ENCODE measurements at places on chromosomes 13 and 19. TPM values are rescaled to one million over a fixed set of nuclear protein-coding genes. Genes with fewer than 3 reads are reported as not detected.

GRCh38 chr13:99741960-99742359 lies 229.6 kb downstream of the ZIC5 start:
- DNase-seq = no peak
- H3K36me3 ChIP-seq = no peaks in the 10 kb centered on the region
- H3K4me3 ChIP-seq = no peak overlapping the region

DNA sequence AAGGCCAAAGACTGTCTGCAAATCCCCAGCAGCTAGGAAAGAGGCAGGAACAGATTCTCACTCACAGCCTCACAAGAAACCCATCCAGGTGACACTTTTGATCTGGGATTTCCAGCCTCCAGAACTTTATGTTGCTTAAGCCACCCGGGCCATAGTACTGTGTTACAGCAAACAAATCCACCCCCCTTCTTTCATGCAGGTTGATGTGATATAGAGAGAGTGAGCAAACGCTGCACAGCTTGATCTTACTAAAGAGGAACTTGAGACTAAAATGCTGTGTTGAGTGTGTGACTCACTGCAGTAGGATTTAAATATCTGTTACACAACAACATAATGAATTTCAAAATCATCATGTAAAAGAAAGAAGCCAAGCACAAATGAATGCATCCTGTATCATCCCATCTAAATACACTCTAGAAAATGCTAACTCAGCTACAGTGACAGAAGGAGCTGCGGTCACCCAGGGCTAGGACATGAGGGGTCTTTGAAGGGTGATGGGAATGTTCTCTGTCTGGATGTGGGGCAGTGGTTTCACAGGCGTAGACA lies 32.2 kb downstream of the RCBTB2 start:
- H3K27ac ChIP-seq = no peak overlapping the region
- H3K27me3 ChIP-seq = no peaks in the 10 kb centered on the region
- peaks cover 30% of the 10 kb centered on the region for H3K4me1 ChIP-seq
- peak; percentile 52 for DNase-seq

GRCh38 chr13:108283110-108283509 lies 13.6 kb downstream of the TNFSF13B start:
- no peak overlapping the region for H3K4me3 ChIP-seq
- no peak for DNase-seq
- H3K27ac ChIP-seq = no peak overlapping the region
- no peaks in the 10 kb centered on the region for H3K27me3 ChIP-seq
- peaks cover 1% of the 10 kb centered on the region for H3K36me3 ChIP-seq
- no peaks in the 10 kb centered on the region for H3K4me1 ChIP-seq

DNA sequence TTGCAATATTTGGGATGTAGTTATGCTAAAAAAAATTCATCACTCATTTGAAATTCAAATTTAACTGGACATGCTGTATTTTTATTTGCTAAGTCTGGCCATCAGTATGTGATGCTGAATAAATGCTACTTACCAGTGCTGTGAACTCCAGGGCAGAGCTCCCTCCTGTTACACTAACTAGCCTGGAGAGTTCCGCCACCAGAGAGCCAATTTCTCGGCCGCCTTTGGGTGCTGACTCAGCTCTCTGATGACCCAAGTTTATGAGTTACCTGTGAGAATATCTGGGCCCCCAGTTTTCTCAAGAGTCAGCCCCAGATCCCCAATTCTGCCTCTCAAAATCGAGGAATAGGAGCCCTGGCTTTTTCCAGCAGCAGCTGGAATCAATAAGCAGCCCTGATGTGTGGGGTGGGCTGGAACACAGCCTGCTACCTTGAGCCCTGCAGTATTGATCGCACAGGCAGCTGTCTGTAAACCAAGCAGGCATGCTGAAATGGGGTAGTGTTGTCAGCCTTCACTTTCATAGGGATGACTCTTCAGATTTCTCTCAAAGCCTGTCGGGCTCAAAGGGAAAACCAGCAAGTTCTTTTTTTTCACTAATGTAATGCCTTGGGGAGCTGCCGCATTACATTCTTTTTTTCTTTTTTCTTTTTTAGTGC lies 113.7 kb downstream of the DNAJC15 start:
- H3K36me3 ChIP-seq = no peaks in the 10 kb centered on the region
- no peaks in the 10 kb centered on the region for H3K4me1 ChIP-seq
- no peak overlapping the region for H3K27ac ChIP-seq
- H3K4me3 ChIP-seq = no peak overlapping the region
- no peak for DNase-seq
- H3K27me3 ChIP-seq = no peaks in the 10 kb centered on the region

- no peaks in the 10 kb centered on the region for H3K27me3 ChIP-seq
- no peak overlapping the region for H3K4me3 ChIP-seq
- no peak overlapping the region for H3K27ac ChIP-seq
- peaks cover 12% of the 10 kb centered on the region for H3K4me1 ChIP-seq
Measured at GRCh38 chr19:18596752-18597157, 8.2 kb downstream of the REX1BD start.

GRCh38 chr19:14482172-14482941 lies 7.2 kb upstream of the PTGER1 start:
- no peaks in the 10 kb centered on the region for H3K27me3 ChIP-seq
- no peak overlapping the region for H3K4me3 ChIP-seq
- no peak overlapping the region for H3K27ac ChIP-seq
- DNase-seq = no peak
- no peaks in the 10 kb centered on the region for H3K36me3 ChIP-seq
- H3K4me1 ChIP-seq = peaks cover 9% of the 10 kb centered on the region

GRCh38 chr13:113040597-113041292 lies 64.8 kb upstream of the F7 start:
- no peaks in the 10 kb centered on the region for H3K27me3 ChIP-seq
- H3K4me1 ChIP-seq = no peaks in the 10 kb centered on the region
- H3K36me3 ChIP-seq = no peaks in the 10 kb centered on the region
- no peak overlapping the region for H3K27ac ChIP-seq
- DNase-seq = no peak

DNA sequence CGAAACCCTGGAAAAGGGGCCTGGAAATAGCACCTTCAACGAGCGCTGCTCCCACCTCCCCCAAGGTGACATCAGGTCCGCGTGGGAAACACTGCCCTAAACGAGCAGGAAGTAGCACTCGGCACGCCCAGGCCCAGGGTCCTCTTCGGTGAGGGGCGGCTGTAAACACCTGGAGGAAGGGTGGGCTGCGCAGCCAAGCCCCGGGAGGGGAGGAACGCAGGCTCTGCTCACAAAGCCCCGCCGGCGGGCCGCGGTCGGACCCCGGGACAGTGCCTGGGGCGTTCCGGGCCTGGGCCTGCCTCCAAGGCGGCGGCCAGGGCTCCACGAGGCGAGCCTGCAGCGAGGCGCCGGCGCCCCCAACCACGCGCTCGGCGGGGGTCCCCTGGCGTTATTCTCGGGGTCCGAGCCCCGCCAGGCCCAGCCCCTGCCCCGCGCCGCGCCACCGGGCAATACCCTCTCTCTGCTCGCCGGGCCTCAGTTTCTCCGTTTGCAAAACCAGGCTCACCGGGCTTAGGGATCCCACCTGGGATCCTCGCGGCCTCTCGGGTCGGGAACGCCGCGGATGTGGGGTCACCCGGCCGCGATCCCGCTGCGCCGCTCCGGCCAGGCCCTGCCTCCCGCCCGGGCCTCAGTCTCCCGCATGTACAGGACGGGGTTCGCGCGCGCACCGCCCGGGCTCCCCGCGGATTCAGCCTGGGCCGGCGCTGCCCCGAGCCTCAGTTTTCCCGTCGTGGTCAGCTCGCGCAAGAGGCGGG lies 630 bp downstream of the RNF126 start:
- H3K4me3 ChIP-seq = peak overlapping the region; percentile 82
- H3K4me1 ChIP-seq = peaks cover 33% of the 10 kb centered on the region
- no peaks in the 10 kb centered on the region for H3K36me3 ChIP-seq

GRCh38 chr13:104114101-104114500 lies 1047.9 kb upstream of the SLC10A2 start:
- H3K36me3 ChIP-seq = no peaks in the 10 kb centered on the region
- DNase-seq = no peak
- H3K27me3 ChIP-seq = no peaks in the 10 kb centered on the region
- no peak overlapping the region for H3K4me3 ChIP-seq
- H3K27ac ChIP-seq = no peak overlapping the region
- H3K4me1 ChIP-seq = no peaks in the 10 kb centered on the region

DNA sequence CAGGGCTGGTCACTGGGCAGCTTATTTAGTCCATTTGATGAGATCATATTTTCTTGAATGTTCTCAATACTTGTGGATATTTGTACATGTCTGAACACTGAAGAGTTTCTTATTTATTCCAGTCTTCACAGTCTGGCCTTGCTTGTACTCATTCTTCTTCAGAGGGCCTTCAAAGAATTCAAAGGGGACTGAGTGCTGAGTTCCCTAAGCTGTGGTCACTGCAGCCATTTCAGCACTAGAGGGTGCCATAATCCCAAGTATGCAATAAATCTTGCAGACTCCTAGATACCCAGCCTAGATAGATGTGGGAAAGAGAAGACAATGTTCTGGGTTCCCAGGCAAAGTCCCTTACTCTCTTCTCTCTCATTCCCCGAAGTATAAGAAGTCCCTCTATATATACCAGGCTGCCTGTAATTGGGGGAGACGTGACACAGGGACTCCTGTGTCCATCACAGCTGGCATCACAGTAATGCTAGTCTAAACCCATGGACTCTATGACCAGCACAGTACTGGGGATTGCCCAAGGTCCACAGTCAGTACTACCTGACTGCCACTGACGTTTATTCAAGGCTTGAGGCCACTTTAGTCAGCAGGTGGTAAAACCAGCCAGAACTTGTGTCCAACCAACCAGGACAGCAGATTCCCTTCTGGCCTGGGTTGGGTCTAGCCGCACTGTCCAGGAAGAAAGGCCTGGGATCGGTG lies 8.9 kb upstream of the VN1R1 start:
- no peak overlapping the region for H3K4me3 ChIP-seq
- no peaks in the 10 kb centered on the region for H3K4me1 ChIP-seq
- no peaks in the 10 kb centered on the region for H3K27me3 ChIP-seq
- peak; percentile 40 for DNase-seq

- H3K27ac ChIP-seq = peak within 1 kb of the TSS; percentile 98
- peaks cover 21% of the 10 kb centered on the region for H3K36me3 ChIP-seq
- peak; percentile 81 for DNase-seq
- H3K27me3 ChIP-seq = no peaks in the 10 kb centered on the region
- peaks cover 72% of the 10 kb centered on the region for H3K4me1 ChIP-seq
Measured at GRCh38 chr19:49677231-49677900, at the start of gene PRMT1. Gene PRMT1, plus strand, starts transcription at chr19:49677271. Its CDS starts 10 bp downstream, at chr19:49677281.

GRCh38 chr19:4638317-4638716 lies 999 bp upstream of the TNFAIP8L1 start:
- H3K27me3 ChIP-seq = no peaks in the 10 kb centered on the region
- peak overlapping the region; percentile 50 for H3K4me3 ChIP-seq
- peak; percentile 38 for DNase-seq
- peaks cover 76% of the 10 kb centered on the region for H3K4me1 ChIP-seq
- H3K27ac ChIP-seq = peak overlapping the region; percentile 88
- no peaks in the 10 kb centered on the region for H3K36me3 ChIP-seq

DNA sequence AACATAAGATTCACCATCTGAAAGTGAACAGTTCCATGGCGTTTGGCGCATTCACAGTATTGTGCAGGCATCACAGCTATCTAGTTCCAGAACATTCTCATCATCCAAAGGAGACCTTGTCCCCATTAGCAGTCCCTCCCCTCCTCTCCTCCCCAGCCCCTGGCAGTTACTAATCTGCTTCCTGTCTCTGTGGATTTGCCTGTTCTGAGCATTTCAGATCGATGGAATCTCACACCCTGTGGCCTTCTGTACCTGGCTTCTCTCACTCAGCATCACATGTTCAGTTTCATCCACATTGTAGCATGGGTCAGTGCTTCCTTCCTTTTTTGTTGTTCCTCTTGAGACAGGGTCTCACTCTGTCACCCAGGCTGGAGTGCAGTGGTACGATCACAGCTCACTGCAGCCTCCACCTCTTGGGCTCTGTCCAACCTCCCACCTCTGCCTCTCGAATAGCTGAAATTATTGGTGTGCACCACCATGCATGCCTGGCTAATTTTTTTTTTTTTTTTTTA lies 34.6 kb downstream of the CRTC1 start:
- H3K36me3 ChIP-seq = no peaks in the 10 kb centered on the region
- H3K27ac ChIP-seq = no peak overlapping the region
- H3K4me3 ChIP-seq = no peak overlapping the region

- no peaks in the 10 kb centered on the region for H3K36me3 ChIP-seq
- no peaks in the 10 kb centered on the region for H3K27me3 ChIP-seq
- H3K4me3 ChIP-seq = no peak overlapping the region
- DNase-seq = no peak
- H3K27ac ChIP-seq = no peak overlapping the region
Measured at GRCh38 chr13:64718116-64718515, 2512.0 kb downstream of the PCDH9 start.

DNA sequence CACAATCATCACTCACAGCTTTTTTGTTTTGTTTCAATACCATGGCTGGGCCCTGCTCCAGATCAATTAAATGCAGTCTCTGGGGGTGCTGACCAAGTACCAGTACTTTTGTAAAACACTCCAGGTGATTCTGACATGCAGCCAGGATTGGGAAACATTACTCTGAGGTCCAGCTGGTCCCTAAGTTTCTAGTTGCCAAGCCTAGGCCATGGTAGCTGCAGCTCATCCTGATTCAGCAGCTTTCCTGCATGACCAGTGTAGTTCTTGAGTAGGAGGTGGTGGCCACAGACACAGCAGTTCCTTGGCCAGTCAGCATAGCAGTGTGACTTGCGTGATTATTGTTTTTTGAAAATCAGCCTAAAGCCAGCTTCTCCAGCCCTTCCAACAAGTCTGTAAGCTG lies 859.1 kb downstream of the DIAPH3 start:
- no peaks in the 10 kb centered on the region for H3K4me1 ChIP-seq
- H3K27me3 ChIP-seq = no peaks in the 10 kb centered on the region
- no peak overlapping the region for H3K4me3 ChIP-seq
- no peak overlapping the region for H3K27ac ChIP-seq
- no peaks in the 10 kb centered on the region for H3K36me3 ChIP-seq

DNA sequence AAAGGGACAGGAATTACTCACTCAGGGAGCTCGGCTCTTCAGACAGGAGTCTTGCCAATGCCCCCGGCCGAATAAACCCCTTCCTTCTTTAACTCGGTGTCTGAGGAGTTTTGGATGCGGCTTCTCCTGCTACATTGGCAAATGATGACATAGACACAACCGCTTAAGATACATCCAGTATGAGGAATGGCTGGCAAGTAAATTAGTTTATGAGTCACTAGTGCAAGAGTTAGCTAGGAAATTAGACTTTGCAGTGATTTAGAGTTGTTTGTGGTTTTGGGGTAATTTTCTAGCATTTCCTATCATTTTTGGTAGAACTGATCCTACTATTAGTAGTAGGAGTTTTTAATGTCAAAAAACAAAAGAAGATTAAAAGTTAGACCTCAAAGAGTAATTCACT lies 166.2 kb downstream of the SLITRK1 start:
- no peaks in the 10 kb centered on the region for H3K27me3 ChIP-seq
- no peak overlapping the region for H3K4me3 ChIP-seq
- no peak overlapping the region for H3K27ac ChIP-seq
- no peaks in the 10 kb centered on the region for H3K4me1 ChIP-seq
- H3K36me3 ChIP-seq = no peaks in the 10 kb centered on the region

The RNF17 gene
- polyA plus RNA-seq = 0.12 TPM

The CLEC4G gene
- 0.58 TPM for polyA plus RNA-seq

The KCNK6 gene
- polyA plus RNA-seq = 1.5 TPM

The ATP4A gene
- polyA plus RNA-seq = not detected

The C19orf47 gene
- polyA plus RNA-seq = 9.2 TPM

The ERICH6B gene
- polyA plus RNA-seq = not detected

The NTF4 gene
- polyA plus RNA-seq = not detected

The SEMA6B gene
- polyA plus RNA-seq = not detected

All from B cell (primary cell).